IMR-90 (cell line): ENCODE measurements at places on chromosomes 16 and 17. TPM values are rescaled to one million over a fixed set of nuclear protein-coding genes. Genes with fewer than 3 reads are reported as not detected.

GCGR gene
- not detected in 2 replicates for total RNA-seq

SDR42E2 gene
- not detected in 2 replicates for total RNA-seq

TBC1D3 gene
- total RNA-seq, result not detected in 2 replicates

USP43 gene
- total RNA-seq, result not detected in 2 replicates

DPEP3 gene
- not detected in 2 replicates for total RNA-seq

CUEDC1 gene
- total RNA-seq, result 4.1 and 4.2 TPM in 2 replicates

- DNase-seq, result peak; percentile 76
These were observed 26.4 kb downstream of the ARHGAP17 start for GRCh38 chr16:24988593-24989338.

DNA sequence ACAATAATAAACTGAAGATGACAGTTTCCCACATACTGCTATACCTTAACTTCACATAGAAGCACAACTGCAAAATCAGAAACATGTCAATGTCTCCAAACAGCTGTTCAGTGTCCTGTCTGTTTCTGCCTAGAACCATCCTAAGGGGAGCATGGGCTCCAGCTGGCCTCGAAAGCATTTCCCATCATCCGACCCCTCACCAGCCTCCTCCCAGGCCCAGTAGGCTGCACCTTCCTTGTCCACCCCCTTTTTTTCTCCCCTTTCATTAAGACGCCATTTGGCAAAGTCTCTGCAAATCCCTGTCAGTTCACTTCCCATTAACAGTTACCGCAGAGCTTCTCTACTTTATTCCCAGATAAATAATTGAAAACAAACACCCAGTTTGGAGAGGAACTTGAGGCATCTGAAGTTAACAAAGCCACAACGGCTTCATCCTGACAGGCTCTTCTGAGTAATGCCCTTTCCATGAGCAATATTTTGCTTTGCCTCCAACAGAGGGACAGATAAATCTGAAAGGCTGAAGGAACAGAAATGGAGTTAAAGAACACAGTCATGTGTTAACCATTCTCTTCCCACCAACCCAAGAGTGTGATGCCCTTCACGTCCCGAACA is 65.3 kb downstream of the SLC39A11 start:
- peak; percentile 58 for DNase-seq

DNA sequence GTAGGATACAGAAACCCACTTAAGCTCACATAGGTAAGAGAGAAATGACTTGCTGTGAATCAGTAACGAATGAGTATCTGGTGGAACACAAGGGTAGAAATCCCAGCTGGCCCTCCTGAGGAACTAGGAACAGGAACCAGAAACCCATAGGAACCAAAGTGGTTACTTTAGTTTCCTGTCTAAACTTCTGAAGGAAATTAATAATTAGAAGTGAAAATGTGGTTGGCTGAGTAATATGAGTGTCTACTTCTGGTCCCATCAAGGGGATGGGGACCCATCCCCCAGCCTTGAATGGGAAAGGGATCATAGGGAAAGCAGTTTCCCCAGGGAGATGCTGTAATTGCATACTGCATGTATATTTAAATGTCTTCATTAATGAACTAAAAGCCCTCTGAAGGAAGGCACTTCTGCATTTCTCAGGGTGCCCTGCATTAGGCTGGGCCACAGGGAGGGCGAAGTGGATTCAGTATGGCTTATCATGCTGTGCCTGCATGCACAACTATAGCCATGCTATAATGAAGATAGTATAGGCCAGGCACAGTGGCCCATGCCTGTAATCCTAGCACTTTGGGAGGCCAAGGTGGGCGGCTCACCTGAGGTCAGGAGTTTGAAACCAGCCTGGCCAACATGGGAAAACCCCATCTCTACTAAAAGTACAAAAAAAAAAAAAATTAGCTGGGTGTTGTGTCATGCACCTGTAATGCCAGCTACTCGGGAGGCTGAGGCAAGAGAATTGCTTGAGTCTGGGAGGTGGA is 45.6 kb downstream of the CYB5B start:
- DNase-seq, result no peak

DNA sequence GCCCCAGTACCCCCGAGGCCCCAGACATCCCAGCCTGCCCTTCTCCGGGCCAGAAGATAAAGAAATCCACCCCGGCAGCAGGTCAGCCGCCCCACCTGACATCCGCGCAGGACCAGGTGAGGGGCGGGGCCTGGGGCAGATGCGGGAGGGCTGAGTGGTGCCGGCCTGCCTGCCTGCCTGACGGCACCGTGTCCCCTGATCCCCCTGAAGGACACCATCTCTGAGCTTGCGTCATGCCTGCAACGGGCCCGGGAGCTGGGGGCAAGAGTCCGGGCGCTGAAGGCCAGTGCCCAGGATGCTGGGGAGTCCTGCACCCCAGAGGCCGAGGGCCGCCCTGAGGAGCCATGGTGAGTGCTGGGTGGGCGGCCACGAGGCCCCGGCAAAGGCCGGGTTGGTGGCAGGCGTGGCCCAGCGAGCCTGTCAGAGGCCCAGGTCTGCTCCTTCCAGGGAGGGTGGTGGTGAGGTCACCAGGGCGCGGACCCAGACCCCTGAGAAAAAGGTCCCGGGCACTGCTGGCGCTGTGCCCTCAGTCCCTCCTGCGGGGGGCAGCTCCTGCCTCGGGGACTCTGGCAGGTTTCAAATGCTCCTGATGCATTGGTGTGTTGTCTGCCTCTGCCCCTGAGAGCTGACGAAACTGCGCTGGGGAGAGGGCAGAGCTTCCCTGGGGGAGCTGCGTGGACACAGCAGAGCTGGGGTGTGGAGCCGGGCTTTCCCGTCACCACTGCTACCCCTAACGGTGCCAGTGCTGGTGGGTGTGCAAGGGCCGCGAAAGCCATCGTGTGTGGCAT is 1.2 kb downstream of the CDT1 start:
- no peak for DNase-seq

GRCh38 chr16:28093385-28093725 is 29.8 kb upstream of the GSG1L start:
- no peak for DNase-seq

GRCh38 chr16:83271970-83272575 is 535.7 kb upstream of the HSBP1 start:
- peak; percentile 74 for DNase-seq
